ENCODE measurements at places on chromosomes 4 and X.

DNA sequence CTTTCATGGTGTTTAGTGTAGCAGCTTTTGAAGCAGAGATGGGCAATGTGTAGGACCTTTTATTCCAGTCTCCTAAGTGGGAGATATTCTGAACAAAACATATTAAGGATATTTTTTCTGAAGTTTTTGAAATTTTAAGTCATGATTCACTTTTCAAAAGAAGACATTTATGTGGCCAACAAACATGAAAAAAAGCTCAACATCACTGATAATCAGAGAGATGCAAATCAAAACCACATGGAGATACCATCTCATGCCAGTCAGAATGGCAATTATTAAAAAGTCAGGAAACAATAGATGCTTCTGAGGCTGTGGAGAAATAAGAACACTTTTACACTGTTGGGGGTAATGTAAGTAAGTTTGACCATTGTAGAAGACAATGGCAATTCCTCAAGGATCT is 76.0 kb downstream of the FAT4 start:
- DNase-seq, result no peak

DNA sequence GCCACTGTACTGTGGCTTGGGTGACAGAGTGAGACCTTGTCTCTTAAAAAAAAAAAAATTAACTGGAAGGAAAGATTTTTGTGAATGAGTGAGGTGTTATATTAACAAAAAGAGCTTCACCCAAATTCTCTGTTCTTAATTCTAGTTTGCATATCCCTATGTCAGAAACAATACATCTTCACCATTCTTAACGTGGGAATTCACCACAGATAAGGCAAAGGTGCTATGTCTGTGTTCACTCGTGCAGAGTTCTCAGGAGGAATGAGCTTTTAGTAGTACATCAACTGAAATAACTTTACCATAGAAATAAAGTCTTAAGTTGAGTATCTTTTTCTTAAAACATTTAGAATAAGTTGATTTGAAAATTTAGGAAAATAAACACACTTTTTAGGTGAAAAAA is 135.1 kb downstream of the RAPGEF2 start:
- no peak for DNase-seq

DNA sequence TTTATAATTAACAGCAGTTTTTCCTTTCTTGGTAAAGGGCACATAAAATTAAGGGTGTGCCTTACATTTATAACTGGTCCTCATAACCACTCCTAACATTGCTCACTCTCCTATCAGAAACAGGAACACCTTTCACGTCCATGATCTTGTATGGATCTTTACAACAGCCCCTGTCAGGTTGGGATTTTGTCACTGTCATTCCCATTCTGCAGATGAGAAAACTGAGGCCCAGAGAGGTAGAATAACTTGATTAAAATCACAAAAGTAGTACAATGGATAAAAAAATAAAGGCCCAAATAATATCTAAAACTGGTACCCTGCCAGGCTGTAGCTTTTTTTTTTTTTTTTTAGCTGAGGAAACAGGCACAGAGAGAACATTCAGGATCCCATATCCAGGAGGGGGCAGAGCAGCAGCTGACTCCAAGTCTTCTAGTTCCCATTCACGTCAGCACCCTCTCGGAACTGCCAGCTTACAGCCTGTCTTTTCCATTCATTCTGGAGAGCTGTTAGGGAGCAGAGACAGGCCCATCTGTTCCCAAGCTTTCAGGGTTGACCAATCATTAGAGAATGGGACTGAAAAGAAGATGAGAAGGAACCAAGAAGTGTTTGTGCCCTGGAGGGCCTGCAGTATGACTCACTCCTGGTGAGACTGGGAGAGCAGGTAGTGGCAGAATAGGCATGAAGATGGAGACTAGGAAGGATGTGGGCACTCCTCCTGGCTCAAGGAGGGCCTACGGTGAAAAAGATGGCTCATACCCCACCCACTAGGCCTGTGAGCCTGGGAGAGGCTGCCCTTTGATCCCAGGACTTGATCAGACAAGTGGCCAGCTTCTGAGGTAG is 7.3 kb downstream of the SUV39H1 start:
- DNase-seq, result no peak

DNA sequence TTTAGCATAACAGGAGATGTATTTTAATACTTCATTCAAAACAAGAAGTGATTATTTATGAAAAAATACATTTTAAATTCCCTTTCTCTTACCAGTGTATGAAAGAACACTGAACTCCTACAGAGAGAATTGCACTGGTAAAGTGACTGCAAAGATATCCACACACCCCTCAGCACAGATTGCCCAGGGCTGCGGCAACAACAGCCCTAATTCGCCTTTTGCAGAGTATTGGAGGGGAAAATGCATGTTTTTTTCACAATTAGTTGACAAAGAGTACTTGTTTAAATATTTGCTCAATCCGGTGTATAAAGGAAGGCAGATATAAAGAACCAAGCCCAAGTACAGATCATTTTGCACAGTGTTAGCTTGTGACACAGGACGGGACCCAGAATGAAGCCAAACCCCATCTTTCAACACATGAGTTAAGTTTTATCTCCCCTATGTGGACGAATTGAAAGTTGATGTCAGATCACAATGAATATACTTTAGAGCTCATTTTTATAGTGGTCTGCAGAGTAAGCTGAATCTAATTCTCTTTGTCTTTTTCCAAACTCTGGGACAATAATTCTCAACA is 551.4 kb upstream of the IGFBP7 start:
- DNase-seq, result no peak
